ENCODE measurements at places on chromosomes 11 and 22.

DNA sequence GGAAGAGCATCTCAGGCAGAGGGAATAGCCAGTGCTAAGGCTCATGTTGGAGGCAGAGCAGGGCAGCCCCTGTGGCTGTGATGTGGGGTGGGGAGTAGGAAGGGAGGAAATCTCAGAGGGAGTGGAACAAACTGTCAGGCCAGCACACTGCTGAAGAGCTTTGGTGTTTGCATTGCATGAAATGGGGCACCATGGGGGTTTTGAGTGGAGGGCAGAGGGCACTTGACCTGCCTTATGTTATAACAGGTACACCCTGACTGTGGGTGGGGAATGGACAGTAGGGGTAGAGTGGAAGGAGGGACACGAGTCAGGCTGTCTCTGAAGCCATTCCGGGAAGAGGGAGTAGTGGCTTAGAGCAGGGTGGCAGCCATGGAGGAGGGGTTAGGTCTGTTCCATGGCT, 24.0 kb downstream of the PRDM11 start:
- DNase-seq = no peak

GRCh38 chr11:47241841-47242301, 6.7 kb downstream of the ACP2 start:
- DNase-seq = no peak

DNA sequence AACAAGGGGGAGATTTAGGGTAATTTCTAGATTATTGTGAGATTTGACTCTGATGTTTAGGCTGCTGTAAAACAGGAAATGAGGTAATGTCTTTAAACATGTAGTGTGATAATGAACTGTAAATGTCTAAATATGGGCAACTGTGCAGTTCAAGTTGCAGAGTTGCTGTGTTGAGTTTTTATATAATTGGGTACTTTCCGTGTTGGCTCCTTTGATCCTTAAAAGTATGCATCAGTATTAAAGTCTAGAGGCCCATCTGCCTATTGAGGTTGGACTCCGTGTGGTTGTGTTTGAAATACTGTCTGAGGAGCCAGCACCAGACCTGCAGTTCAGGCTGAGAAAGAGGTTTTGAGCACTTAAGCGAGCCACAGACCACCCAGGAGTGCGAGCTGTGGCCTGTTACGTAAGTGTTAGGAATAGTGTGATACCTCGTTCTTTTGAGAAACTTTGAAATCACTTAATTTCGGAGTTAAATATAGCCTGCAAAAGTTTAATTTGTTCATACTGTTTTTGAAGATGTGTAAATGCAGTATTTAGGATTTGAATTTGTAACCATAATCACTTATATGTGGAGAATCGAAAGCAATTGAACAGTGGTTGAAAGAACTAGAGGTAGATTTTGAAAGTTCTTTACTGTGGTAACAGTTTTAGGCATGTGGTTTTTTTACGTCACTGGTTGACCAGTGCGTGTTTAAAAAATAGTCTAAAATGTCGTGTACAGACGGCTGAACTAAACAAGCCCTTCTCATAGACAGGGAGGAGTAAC, 9.0 kb downstream of the FAM118A start:
- no peak for DNase-seq

GRCh38 chr11:92980312-92980711, 10.9 kb downstream of the MTNR1B start:
- no peak for DNase-seq

GRCh38 chr11:117187007-117187406, 8.5 kb downstream of the SIDT2 start:
- no peak for DNase-seq

DNA sequence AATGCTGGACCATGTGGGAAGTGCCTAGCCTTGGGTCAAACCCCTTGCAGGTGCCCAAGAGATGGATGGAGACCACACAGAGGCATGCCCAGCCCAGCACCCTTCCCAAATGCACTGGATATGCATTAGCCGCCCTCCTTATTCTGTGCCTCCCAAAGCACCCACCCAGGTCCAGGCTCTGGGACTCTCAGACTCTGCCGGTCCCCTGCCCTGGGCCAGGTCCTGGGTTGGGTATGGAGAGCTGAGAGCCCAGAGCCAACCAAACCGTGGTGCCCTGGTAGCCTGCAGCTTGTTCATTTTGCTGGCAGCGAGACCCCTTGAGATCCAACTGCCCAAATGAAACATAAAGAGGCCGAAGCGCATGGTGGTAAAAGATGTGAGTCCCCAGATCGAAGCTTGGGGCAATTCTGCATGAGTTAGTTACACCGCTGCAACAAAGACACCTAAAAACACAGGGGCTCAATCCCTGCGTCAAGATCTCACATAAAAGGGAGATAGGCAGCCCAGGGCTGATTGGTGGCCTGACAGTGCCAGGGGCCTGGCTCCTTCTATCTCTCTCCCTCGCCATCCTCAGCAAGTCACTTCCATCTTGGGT, 61.5 kb downstream of the MYEOV start:
- no peak for DNase-seq

DNA sequence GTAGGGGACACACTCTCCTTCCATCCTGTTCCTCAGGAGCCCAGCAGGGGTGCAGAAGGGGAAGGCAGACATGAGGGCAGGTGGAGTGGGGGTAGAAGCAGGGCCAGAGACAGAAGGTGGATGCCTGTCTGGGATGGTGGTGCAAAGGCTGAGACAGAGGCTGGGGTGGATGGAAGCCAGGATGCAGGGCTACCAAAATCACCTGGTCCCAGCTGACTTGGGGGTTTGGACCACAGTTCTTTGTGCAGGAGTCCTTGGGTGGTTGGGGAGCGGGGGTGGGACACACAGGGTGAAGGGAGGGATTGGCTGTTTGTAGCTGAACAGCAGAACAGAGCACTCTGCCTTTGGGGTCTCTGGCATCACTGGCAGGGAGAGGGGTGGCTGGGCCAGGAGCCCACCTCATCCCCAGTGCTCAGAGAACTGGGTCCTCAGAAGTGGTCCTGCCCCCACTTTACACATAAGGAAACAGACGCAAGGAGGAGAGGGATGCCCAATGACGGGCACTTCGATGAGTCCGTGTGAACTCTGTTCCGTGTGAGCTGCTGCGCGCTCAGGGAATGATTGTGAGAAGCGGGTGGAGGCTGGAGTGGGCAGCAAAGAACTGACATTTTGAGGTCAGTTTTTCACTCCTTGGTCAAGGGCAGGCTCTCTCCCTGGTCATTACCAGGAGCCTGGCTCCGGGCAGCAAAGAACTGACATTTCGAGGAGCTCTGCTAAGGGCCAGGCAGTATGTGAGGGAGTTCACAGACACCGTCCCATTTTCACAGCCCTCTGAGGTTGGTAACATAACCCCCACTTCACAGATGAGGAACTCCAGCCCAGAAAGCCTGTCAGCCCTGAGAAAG, 1.9 kb downstream of the TAGLN start:
- DNase-seq = no peak

DNA sequence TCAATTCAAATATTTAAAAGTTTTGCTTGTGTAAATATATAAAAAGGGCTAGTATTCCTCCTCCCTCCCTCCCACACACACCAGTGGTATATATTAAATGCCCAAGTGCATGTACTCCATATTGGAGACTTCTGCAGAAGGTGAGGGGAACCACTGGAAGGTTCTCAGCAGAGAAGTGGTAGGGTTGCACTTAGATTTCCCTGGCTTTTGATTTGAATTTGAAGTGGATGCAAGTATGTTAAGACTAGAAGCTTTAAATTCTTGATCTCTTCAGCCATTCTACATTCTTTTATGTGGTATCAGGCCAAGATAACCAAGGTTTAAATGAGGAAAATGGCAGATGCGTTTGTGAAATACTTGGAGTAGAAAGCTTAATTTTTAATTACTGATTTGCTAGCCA, 43.1 kb downstream of the CEP57 start:
- DNase-seq = no peak

DNA sequence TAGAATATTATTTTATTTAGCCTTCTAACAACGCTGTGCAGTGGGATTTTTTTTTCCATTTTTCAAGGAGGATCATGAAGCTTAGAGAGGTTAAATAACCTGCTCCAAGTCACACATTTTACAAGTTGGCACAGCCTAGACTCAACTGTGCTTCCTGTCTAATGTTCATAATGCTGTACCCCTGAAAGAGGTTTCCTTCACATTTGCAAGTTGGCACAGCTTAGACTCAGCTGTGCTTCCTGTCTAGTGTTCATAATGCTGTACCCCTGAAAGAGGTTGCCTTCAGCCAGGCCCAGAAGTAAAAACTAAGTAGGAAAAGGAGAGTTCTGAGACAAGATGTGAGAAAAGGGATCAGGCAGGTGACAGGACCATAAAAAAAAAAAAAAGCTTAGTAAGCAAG, 7.9 kb upstream of the HEPACAM start:
- DNase-seq = no peak

GRCh38 chr11:39139581-39139980, 2319.9 kb downstream of the LRRC4C start:
- no peak for DNase-seq

DNA sequence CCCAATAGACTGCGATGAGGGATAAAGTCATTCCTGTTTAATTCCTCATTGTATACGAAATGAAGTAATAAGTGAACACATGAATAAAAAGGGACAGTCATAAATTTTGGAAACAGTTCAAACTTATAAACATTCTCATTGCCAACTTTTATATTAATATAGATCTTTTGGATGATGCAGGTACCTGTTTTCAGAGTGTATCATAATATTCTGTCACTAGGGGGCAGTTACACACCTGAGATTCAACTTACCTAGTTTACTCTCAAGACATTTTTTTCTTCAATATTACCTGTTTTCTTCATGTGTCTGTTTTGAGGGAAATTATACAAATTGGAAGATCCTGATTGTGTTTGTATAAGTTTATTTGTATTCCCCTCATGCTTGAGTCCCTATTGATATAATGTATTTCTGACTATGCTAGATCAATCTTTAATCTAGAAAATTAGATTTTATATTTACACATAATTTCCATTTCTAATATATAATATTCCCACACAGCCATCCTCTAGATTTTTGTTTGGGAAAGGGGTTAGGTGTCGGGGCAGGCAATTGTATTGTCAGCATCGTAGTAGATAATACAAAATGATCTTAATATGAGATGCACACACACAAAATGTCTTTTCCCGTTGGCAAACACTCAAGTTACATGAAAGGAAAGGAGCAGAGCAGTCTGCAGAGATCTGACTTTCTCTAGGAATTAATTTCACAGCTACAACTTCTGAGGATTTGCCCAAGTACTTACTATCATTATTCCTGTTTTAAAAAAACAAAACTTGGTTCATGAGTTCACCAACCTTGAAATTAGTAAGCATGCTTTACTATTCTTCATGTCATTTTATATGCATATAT, 18.4 kb downstream of the FDX1 start:
- no peak for DNase-seq

GRCh38 chr11:70397336-70397982, 870 bp upstream of the CTTN start:
- DNase-seq = no peak

GRCh38 chr22:27935897-27936296, 16.8 kb upstream of the PITPNB start:
- no peak for DNase-seq

GRCh38 chr11:130831506-130831905, 84.8 kb downstream of the SNX19 start:
- no peak for DNase-seq

DNA sequence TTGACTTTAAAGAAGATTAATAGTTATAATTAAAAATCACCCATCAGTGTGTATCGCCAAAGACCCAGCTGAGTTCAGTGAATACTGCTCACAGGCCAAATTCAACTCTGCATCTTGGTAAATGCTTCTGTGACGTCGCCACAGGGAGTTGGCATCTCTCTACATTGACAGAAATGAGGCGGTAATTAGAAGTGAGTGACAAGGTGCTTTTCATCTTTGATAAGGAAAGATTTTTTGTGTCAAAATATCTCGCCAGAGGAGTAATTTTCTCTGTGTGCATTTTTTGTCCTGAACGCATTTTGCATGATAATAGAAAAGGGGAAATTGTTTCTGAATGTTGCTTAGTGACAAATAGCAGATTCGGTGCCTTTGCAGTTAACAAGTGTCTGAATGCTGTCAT, 345.8 kb downstream of the CNTN5 start:
- no peak for DNase-seq

- DNase-seq = no peak
These were observed 27.5 kb downstream of the KCNA4 start for GRCh38 chr11:29989174-29989970.
